Stomach (tissue), 19 donors: ENCODE measurements at places on chromosomes 7 and 10. TPM values are rescaled to one million over a fixed set of nuclear protein-coding genes. Genes with fewer than 3 reads are reported as not detected.

DNA sequence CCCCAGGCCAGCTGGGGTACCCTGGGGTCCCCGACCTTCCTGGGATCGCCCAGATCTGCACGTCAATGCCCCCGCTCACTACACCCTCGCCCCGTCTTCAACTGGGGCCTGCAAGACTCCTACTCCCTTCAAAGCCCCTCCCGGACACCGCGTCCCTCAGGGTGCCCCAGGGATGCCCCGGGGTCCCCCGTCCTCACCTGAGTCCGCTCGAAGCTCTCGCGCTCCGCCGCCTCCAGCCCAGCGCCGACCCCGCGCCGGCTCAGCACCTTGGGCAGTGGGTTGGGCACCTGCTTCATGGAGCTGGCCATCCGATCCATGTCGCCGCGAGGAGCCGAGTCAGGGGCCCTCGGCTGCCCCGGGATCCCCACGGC, at the start of gene HIP1:
TSS of gene HIP1 (minus strand) at position 338 of the 371 bp plus-strand sequence. CDS start at position 317, 21 bp downstream.
- no peak for DNase-seq

Gene C10orf62
- not detected for total RNA-seq

DNA sequence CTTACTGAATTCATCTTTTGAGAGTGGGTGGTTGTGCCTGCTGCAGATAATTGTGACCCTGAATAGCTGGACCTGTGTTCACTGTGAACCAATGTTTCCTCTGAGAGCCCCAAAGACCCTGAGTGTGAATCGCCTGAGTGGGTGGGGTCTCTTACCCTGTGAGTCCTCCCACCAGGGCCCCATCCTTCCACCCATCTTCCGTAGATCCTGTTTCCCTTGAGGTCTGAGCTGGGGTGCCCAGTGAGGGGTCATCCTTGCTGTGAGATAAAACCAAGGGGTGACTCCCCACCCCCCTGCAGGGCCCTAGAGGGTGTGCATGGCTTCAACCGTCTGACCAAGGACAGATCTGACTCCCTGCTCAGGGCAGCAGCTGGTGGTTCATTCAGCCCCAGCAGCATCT, 78.0 kb upstream of the ZNF479 start:
- no peak for DNase-seq

Gene CPED1
- total RNA-seq = 57.1 TPM

DNA sequence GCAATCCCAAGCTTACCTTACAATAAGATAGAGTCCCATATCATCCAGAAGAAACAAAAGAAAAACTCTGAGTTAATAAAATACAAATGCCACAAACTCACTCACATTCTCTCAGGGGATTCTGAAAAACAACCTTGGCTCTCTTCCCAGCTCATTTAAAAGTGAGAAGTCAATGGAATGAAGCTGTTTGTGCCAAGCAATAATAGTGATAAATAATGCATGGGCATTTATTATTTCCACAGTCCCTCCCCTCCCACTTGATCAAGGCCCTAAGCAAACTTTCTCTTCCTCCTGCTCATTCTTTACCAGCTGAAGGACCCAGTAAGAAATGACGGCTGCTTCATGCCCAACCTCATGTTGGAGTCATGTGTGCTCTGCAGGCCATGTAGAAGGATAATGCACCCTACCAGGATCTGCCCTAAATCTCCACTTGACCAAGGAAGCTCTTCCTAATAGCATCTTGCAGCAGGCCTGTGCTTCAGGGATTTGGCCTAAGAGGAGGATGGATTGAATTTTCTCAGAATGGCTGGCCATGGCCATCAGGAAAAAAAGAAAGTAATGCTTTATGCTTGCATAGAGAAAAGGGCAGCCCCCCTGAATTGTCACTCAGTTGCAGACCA, 451.3 kb downstream of the GPAM start:
- no peak for DNase-seq

- no peak for DNase-seq
Measured at GRCh38 chr7:33053721-33054120, 8.9 kb downstream of the NT5C3A start.

- no peak for DNase-seq
Measured at GRCh38 chr7:142228537-142229104, 29.2 kb downstream of the PRSS58 start.

Gene HMX3
- total RNA-seq = not detected

DNA sequence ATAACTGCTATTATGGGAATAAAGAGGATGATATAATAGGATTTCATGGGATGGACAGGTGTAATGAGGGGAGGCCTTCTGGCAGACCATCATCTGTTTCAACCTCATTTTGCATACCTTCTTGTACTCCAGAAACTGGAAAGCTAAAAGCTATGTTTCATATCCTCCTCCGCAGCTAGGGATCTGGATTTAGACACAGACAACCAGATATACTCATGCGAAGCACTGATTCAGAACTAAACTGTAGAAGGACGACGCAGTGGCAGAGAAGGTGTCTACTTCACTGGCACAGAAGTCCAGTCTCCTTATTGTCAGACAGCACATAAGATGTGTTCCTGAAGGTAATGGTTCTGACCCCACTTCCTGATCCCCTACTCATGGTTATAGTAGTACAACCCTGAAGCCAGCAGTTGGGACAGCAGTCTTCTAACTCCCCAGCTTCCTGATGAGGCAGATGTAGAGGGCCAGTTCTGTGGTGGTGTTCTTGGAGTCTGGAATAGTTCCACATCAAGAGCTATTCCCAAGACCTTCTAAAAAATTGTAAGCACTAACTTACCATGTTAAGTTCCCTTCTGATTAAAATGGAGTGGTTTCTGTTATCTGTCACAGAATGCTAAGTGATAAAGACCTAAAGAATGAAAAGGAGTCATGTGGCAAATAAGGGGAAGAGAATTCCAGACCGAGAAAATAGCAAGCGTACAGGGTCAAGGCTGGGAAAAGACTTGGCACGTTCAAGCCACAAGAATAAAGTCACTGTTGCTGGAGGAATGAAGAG, 550.3 kb downstream of the GRM8 start:
- no peak for DNase-seq
